ENCODE measurements at places on chromosomes 16 and 17. TPM values are rescaled to one million over a fixed set of nuclear protein-coding genes. Genes with fewer than 3 reads are reported as not detected.

DNA sequence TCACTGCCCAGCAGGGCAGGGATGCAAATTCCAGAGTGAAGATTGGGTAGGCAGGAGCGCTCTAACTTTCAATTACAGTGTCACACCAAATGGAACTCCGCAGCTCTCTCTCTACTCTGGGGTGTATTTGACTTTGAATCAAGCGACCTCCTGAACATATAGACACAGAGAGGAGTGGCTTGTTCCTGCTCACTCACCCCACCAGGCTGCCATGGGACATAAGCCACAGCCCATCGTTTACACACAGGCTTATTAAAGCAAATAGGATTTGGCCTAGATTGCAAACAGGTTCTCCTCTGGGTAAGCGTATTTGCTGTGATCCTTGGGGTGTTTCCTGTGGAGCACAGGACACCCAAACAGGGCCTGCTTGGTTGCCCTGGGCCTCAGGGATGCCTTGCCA, 281.6 kb upstream of the CCL2 start:
- H3K27me3 ChIP-seq, result no peaks in the 10 kb centered on the region
- no peak for DNase-seq
- H3K4me1 ChIP-seq, result peaks cover 38% of the 10 kb centered on the region
- no peak overlapping the region for H3K27ac ChIP-seq
- H3K4me3 ChIP-seq, result no peak overlapping the region

Gene KRTAP1-1
- total RNA-seq, result not detected

Gene PRM2
- total RNA-seq, result not detected

GRCh38 chr17:66412857-66413558, 110.6 kb downstream of the PRKCA start:
- H3K36me3 ChIP-seq, result no peaks in the 10 kb centered on the region
- no peaks in the 10 kb centered on the region for H3K27me3 ChIP-seq
- no peak overlapping the region for H3K4me3 ChIP-seq
- peaks cover 28% of the 10 kb centered on the region for H3K4me1 ChIP-seq

GRCh38 chr17:68277807-68278206, 13.1 kb downstream of the SLC16A6 start:
- H3K27ac ChIP-seq, result no peak overlapping the region
- H3K4me3 ChIP-seq, result no peak overlapping the region
- H3K27me3 ChIP-seq, result no peaks in the 10 kb centered on the region
- DNase-seq, result no peak
- H3K4me1 ChIP-seq, result no peaks in the 10 kb centered on the region
